ENCODE measurements at places on chromosomes 6 and 20.

- no peak for DNase-seq
Observed at GRCh38 chr6:37867756-37868446, 48.4 kb downstream of the ZFAND3 start.

DNA sequence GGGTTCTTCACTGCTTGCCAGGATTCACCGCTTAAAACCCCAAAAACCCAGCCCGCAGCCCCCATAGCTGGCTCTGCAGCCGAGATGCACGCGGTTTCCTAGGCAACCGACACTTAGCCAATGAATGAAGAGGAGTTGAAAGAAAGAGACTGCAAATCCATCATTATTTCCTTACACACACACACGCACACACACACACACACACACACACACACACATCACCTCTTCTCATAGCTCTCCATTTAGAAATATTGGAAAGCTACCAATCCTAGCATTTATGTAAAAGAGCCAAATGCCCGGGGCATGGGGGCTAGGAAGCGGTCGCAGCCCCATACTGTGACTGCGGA lies 3.4 kb upstream of the TUBB2B start:
- no peak for DNase-seq

DNA sequence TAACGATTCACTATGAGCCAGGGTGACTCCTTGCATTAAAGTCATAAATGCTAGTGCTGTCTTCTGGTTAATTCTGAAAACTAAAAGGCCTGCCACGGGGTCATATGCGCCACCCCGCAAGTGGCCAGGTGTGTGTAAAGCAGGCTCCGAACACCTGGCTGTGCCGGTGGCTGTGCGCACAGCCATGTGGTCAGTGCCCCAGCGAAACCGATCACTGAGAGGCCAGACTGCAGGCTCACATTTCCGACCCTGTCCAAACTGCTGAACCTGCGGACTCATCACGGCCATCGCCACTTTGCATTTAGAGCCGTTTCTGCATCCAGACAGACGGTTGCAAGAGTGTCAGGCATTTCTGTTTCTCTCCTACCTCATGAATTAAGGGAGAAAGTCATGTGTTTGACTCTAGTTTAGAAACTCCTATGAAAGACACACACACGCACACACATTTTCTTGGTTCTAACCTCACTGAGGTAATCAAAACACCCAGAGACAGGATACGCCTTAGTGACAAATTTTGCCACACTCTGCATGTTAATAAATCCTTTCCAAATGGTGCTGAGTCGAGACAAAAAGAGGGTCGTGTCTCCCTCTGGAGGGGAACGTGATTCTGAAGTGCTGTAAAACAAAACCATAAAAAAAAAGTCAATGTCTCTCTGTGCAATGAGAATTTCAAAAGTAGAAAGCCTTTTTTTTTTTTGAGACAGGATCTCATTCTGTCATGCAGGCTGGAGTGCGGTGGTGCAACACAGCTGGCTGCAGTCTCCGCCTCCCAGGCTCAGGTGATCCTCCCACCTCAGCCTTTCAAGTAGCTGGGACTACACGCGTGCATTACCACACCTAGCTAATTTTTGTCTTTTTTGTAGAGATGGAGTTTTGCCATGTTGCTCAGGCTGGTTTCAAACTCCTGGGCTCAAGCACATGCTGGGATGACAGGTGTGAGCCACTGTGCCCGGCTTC lies 31.0 kb upstream of the TCFL5 start:
- no peak for DNase-seq

DNA sequence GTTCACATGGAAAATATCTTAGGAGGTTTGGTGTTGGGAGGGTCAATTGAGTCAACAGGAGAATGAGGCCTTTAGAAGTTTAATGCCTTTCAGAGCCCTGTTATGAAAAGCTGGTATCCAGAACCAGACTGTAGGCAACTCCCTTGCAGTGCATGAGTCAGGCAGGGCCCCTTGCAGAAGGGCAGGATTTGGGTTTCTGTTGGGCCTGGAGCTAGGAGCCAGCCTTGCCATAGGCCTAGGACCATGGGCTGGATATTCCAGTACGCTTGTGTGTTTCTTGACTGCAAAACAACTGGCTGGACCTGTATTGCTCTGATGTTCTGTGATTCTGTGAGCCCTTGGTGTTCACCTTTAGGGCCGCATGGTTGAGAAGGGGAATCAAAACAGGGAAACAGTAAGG lies 350.9 kb upstream of the PRND start:
- DNase-seq = no peak

- no peak for DNase-seq
Observed at GRCh38 chr20:43960231-43960630, 45.6 kb downstream of the TOX2 start.

DNA sequence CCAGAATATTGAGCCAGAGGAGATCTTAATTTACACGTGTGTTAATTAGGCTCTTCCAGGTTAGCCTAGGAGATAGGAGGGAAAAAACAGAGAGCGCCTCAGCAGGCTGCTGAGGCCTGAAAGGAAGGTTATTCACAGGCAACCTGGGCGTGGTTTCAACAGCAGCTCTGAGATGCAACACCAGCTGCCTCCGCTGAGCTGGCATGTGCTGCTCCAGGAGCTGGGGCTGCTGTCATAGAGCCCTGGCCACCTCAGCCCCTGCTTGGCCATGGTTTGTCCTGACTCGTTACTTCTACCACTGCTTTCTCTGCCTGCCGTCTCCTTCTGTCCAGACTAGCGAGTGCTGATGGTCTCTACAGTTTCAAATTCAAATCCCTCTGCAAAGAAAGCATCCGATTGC lies 32.4 kb upstream of the RPP40 start:
- no peak for DNase-seq

- no peak for DNase-seq
Observed at GRCh38 chr6:86934365-86934764, 3.0 kb upstream of the HTR1E start.

DNA sequence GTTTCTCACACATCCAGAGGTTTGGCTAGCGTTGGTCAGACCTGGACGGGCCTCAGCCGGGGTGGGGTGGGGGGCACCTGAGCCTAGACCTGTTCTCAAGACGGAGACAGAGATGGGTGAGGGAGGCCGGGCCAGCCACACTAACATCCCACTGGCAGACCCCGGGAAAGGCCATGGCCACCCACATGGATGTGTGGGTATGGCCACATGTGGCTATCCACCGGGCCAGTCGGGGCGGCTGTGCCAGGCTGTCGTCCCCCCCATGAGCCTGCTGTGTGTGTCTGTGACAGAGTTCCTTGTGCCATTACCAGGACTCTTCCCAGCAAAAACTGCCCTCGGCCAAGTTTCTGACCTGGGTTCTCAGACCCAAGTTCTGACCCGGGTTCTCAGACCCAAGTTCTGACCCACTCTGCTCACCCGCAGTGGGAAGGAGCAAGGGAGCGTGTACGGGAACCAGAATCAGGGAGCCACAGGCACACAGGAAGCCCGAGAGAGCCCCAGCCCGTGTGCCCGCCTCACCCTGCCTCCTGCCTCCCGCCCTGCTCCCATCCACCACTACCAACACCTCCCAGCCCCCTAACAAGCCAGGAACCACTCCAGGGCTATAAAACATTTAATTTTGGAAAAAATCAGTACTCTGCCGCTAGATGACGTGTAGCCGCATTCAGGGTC lies 255.5 kb downstream of the TAF4 start:
- no peak for DNase-seq

DNA sequence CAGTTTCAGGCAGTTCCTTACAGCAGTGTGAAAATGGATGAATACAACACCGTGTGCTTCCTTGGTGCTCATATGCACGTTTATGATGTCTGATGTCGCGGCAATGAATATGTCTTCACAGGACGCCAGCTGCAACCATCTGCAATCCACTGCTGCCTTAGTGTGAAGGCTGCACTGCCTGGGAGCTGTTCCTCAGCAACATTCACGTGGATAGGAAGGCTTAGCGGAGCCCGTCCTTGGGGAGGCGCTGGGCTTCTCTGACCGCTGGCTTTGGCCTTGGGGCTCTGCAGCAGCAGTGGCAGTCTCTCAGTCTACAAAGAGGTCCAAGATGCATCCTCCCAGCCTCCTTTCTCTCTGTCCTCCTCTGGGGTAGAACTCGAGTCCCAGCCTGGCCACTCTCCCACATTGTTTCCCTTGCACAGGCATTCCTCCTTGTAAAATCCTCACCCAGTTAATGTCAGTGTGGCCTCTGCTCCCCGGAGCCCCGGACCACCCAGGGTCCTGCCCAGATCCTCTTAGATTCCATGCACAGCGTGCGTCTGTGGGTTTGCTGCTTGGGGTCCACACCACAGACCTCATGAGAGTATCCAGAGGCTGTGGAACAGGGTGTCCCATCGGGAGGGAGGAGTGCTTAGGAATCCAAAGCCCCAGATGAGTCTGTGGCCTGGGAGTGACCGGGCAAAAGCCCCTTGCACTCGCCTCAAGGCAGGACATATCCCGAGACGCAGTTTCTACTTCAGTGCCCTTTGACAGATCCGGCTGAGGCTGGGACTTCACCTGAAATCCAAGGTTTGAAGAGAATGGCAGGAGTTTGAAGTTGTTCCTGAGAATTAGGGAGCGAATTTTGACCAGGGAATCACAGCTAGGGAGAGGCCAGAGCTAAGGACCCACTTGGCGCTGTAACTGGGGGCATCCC lies 181.3 kb downstream of the THBS2 start:
- DNase-seq = no peak

DNA sequence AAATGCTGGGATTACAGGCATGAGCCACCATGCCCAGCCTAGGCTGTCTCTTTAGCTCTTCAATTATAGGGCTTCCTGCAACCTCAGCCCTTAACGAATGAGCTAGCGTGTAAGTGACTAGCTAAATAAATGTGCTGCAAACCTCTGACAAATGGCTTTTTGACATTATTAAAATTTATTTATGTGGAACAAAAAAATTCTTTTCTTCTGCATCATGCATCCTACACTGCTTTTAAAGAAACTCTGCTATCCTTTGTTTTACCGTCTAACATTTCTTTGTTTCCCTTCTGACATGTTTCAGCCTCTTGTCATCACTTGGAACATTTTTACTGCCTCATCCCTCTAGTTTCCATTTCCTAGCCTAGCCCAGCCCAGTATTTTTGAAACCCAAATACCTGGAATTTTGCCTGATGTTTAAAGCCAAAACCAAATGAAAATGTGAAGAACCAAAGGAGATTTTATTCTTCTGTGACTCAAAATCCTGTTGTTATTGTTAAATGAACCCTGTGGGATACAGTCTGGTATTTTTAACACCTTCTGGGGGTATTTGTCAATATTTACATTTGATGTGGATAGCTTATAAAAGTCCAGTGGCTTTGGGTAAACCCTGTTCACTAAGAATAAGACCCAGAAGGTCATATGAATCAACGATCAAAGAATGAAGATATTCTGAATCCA lies 9.5 kb downstream of the NT5E start:
- no peak for DNase-seq

DNA sequence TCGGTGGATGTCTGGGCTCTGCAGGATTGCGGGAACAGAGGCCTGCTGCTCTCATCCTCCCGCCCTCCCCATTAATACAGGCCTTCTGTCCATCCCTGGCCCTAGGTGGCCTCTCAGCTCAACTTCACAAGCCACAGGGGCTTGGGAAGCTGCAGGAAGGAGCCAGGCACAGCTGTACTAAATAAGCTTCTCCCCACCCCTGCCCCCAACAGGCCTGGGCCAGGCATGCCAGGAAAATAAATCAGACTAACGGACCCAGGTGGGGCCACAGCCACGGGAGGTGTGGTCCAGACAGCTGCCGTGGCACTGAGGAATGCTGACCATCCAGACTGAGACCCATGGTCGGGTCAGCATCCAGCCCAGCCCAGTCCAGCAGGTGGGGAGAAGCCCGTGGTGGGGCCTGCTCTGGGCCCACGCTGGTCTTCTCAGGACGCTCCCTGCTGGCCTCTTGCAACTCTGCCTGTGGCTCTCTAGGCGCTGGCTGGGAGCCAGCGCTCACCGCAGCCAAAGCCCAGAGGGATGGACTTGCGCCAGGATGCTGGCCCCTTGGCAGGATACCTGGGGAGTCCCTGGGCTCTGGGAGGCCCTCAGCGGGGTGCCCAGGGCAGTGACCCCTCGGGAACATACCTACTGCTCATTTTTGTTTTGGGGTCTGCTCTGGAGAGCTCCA lies 8.6 kb upstream of the YTHDF1 start:
- DNase-seq = no peak

- no peak for DNase-seq
Observed at GRCh38 chr6:55868771-55869479, 6.5 kb downstream of the BMP5 start.

DNA sequence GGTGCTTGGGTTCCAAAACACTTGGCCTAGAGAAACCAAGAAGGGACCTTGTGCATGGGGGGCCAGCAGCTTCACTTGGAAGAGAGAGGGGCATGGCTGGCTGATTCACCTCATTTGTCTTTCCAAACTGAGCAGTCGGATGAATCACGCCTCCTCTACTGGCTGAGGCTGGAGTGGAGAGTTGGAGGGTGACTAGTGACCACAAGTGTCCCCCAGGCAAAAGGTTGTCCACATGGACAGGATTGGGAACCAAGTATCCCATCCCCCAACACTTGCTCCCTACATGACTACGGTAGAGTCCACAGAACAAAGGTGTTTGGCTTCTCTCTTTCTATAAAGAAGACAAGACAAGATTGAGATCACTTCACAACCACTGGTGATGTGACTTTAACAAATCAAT lies 875.6 kb downstream of the QKI start:
- DNase-seq = no peak

DNA sequence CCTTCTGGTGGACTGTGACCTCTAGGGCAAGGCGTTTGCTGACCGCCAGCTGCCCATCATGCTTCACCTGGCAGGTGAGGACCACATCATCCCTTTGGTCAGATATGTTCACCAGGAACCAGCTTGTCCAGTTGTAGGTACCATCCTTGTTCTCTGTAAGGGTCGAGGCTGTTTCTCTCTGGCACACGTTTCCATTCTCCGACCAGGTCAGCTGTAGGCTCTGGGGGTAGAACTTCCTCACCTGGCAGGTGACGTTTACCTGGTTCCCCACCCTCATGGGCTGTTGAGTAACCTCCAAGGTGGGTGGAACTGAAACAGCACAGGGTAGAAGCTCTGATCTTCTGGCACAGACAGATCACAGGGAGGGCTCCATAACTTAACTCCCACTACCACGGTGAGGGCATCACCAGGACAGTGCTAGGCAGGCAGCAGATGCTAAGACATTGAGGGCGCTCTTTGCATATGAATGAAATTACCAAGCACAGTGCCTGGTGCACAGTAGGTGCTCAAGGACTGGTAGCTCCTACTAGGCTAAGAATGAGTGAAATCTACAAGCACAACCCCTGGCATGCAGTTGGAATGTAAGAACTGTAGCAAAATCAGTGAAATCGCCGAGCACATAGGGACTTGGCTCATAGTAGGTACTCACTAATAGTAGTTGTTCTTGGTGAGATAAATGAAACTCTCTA lies 15.6 kb upstream of the SIRPB1 start:
- DNase-seq = no peak

- no peak for DNase-seq
Observed at GRCh38 chr6:170553534-170554012, 466 bp upstream of the PSMB1 start.

DNA sequence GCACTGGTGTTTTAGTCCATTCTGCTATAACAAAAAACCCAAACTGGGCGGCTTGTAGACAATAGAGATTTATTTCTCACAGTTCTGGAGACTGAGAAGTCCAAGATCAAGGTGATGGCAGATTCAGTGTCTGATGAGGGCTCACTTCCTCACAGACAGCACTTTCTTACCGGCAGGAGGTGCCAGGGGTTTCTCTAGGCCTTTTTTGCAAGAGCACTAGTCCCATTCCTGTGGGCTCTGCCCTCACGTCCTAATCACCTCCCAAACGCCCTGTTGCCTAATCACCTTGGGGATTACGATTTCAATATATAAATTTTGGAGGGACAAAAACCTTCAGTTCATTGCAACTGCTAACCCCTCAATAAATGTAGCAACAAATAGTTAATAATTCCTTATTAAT lies 140.0 kb upstream of the SGK1 start:
- no peak for DNase-seq

All from stimulated activated CD8-positive, alpha-beta memory T cell treated with anti-CD3 and anti-CD28 coated beads, Interleukin-4, amount 100 ng/mL, for 4 hours (primary cell).